ENCODE measurements at places on chromosomes 3 and 15.

- no peak for DNase-seq
These were observed 140.1 kb upstream of the LINGO1 start for GRCh38 chr15:77772641-77773402.

- no peak for DNase-seq
These were observed 48.6 kb upstream of the DUSP7 start for GRCh38 chr3:52104684-52105640.

DNA sequence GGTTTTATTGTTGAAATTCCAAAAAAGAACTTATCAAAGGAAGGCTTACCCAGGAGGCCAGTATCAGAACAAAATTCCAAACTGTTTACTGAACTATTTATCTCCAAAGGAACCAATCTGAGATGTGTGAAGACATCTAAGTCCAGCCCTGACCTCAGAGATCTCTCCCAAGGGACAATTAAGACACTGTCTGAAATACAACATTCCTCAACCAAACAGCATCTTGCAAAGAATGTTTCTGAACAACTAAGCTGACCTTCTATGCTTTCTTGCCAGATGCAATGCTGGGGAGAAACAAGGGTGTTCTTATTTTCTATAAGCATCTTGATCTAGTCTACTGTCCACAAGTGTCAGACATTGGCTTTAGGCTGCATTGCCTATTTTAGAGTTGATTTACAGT is 13.6 kb downstream of the PDZRN3 start:
- DNase-seq: no peak

DNA sequence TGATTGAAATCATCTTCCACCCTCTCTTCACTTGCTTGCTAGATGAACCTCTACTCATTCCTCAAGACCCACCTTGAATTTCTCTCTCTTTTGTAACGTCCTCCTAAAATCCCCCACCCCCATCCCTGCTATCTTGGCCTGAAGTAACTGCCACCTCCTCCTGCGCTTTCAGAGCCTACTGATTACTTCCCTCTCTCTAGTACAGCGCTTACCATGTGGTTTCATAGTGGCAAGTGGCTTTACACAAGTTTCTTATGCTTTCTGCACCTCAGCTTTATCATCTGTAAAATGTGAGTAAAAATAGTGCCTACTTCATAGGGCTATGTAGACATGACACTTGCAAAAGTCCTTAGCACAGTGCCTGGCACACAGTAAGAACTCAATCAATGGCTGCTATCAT is 28.7 kb upstream of the DAZL start:
- no peak for DNase-seq

- DNase-seq: no peak
These were observed 25.4 kb upstream of the SRP14 start for GRCh38 chr15:40064231-40064894.

DNA sequence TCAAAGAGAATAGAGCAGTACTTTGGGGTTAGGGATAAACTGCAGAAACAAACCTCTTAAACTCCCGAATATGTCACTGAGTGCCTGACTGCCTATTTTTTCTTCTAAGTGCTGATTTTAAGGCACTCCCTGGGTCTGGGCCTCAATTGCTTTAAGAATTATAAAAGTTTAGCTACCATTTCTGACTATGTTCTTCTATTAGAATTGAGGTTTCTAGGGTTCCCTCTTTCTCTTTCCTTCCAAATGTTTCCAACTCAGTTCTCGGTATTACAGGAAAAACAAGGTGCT is 28.9 kb downstream of the PLS1 start:
- DNase-seq: no peak

DNA sequence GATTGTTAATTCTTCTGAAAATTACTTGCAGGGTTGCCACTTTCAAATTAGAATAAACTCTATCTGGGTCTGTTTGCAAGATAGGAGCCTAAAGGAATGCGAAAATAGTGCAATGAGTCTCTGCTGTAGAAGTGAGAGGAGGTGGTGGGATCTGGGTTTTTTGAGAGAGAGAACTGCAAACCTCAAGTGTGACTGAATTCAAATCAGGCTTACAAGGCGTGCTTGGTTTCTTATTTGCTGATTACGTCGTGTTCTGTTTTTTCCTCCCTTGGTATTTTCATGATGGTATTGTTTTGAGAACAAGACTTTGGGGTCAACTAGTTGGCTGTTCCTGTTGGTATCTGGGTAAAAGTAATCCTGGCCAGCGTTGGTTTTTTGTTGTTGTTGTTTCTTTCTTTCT is 490.9 kb upstream of the CFAP20DC start:
- no peak for DNase-seq

GRCh38 chr3:168002786-168003368 is 92.8 kb downstream of the GOLIM4 start:
- no peak for DNase-seq

DNA sequence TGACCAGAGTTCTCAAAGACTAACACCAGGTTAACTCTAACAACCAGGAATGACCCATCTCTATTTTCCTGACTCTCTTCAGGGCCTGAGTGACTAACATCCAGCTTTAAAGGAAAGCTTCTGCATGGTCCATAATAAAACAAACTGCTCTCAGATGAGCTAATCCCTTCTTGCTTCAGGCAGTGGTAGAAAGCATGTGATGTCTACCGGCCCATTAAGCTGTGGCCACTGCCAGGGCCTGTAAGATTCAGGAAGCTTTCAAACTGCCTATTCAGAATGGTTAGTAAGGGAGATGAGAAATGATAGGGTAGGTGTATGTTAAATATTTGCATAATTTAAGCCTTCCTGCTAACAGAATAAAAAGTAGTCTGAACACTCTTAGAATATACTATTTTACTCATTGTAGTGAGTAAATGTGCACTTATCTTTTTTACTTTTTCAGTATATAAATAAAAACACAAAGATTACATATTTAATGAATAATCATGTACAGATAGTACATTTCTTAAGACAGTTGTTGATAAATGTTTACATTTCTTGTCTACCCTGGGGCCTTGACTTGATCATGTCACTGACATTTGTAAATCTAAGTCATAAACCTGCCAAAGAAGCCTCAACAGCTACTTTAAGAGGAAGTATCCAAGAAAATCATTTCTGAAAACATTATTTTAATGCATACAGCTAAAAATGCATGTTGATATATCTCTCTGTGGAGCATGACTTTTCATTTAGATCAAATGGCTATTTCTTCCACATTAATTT is 222.0 kb downstream of the MCTP2 start:
- DNase-seq: no peak

- no peak for DNase-seq
These were observed 144.6 kb downstream of the THSD4 start for GRCh38 chr15:71259866-71260265.

DNA sequence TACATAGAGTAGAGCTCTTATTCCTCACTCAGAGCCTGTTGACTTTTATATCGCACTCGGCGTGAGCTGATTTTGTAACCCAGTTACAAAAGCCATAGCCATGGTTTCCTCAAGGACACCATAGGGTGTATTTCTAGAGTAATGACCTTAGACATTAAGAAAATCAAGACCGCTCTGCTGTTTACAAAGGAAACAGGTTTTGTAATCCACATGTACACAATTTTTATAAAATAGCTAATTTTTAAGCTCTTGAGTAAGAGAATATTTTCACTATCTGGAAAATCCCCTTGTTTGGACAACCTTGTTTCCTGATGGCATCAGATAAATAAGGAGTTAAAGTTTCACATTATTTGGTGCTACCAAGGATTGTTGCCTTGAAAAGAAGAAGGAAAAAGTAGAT is 104.7 kb downstream of the PGPEP1L start:
- DNase-seq: no peak

DNA sequence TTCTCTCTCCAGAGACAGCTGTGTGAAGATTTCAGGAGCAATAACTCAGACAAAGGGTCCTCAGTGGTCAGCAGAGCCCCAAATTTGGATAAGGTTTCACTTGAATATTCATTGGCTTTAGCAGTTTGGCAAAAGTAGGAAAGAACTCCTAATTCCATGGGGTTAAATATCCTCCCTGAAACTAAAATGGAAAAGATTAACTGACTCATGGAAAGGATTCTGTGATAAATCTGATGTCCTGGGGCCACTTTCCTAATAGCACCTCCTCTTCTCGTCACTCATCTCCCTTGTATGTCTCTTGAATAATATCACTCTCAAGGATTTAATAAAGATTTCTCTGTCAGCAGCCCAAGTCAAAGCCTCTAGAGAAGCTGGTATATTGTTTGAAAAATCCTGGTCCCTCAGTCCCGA is 33.3 kb upstream of the TBC1D23 start:
- DNase-seq: no peak

DNA sequence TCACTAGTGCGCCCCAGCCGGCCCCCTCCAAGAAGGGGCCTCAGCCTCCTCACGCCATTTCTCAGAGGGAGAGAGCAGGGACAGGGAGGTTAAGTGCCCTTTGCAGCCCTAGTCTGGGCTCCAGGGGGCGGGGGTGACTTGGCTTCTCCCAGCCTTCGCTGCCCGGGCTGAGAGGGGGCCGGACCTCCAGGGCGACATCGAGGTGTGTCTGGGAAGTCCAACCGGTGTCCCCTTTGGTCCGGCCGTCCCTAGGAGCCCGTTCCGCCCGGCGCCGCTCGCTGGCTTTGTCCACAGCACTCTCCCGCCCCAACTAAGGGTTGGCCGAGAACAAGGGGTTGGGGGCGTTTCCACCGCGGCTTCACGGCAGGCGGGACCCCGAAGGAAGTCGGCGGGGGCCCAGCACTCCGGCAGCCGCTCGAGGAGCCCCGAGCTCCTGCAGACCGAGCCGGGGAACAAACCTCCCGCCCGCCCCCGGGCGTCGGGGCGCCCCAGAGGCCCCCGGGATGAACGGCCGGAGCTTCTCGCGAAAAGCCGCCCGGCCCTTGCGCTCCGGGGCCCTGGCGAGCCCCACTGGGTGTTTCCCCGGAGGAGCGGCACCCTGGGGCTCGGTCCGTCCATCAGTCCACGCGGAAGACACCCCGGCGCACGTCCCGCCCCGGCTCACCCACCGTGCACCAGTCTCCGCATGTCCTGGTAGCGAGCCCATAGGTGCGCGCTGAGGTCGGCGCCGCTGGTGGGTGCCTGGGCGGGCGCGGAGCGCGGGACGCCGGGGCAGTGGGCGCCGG is 627 bp downstream of the NT5DC2 start:
- peak; percentile 31 for DNase-seq

DNA sequence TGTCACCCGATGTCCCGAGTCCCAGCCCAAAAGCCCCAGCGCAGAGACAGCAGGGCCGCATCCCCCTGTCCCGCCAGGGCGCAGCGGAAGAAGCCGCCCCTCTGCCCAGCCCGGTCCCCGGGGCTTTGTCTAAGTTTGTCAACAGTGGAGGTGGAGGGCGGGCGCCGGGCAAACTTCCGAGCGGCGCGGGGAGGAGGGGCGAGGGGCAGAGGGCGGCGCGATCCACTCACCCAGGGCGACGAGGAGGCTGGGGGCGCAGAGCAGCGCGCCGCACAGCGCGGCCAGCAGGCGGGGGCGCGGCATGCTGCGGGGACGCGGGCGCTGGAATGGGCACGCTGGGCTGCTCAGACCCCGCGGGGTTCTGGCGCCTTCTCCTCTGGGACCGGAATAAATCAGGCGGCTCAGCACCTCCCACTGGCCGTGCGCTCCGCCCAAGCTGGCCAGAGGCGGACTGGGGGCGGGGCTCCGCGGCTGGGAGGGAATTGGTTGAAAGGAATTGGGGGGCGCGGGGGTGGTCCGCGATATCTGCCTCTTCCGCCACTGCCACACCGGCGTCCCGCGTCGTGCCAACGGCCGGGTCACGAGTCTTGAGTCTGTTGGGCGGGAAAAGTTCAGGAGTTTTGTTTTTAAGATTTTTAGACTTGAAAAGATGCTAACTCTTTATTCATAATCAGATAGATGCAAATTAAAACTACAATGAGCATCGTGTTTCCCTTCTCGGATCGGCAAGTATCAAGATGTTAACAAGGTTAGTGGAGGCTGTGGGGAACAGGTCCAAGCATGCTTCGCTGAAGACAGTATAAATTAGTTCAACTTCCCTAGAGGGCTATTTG is at the start of gene MFGE8:
Gene MFGE8, minus strand, starts transcription at position 363 of the 833 bp plus-strand sequence. Its CDS starts 60 bp downstream, at position 303.
- peak; percentile 76 for DNase-seq

DNA sequence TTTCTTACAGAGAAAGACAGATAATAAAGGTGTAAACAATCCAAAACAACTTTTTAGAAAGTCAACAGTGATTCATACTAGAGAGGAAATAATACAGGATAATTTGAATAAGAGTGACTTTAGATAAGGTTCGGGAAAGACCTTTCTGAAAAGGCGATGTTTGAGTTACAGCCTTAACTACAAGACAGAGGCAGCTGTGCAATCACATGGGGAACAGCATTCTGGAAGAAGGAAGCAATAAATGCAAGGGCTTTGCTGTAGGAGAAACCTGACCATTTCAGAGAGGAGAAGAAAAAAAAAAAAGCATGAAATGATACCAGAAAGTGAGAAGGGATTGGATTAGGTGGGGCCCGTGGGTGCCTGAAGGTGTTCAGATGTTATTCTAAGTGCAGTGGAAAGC is 200.6 kb upstream of the ATP11B start:
- no peak for DNase-seq

GRCh38 chr3:24639061-24639460 is 144.4 kb upstream of the THRB start:
- no peak for DNase-seq

DNA sequence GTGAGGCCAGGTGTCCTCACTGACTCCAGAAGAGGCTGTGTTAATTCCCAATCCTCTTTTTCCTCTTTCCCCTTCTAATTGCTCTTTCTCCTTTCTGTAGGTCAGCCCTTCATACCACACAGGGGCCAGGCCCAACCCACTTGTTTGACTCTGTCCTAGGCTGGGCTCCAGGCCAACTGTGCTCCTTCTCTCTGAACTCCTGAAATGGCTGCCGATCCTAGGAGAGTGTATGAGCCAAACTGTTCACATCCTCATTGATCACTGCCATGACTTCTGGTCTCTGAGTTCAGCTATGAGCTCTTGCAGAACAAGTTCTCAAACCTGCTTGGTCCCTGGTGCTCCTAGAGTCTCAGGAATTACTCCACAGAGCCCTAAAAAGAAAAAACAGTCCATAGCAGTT is 145.1 kb downstream of the VGLL4 start:
- DNase-seq: no peak

GRCh38 chr3:105950881-105951600 is 82.2 kb upstream of the CBLB start:
- DNase-seq: no peak

DNA sequence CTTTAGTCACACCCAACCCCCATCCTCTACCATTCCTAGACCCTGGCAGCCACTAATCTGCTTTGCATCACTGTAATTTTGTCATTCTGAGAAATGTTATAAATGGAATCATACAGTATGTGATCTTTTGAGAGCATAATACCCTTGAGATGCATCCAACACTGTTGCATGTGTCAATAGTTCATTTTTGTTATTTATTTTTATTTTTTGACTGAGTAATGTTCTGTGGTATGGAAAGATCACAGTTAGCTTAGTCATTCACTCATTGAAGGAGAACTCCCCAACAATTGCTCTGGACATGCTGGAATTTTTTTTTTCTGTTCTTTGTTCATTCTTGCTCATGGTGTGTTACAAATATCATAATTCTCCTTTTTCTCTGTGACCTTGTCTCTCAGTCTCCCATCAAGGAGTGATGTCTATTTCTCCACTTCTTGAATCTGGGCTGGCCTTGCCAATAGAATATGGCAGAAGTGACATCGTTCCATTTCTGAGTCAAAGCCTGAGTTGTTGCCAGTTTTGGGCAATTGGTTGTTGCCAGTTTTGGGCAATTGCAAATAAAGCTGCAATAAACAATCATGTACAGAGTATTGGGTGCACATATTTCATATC is 6.8 kb upstream of the ADPGK start:
- DNase-seq: no peak

- no peak for DNase-seq
These were observed 458.1 kb downstream of the DIPK2A start for GRCh38 chr3:144429719-144430121.

- no peak for DNase-seq
These were observed 350.1 kb upstream of the PROK2 start for GRCh38 chr3:72134989-72135451.

Data from activated naive CD4-positive, alpha-beta T cell treated with Interleukin-2 at 50 U/mL for 16 hours (primary cell).